NCI-H1694 (cell line): ENCODE measurements at places on chromosomes 11 and 22.

DNA sequence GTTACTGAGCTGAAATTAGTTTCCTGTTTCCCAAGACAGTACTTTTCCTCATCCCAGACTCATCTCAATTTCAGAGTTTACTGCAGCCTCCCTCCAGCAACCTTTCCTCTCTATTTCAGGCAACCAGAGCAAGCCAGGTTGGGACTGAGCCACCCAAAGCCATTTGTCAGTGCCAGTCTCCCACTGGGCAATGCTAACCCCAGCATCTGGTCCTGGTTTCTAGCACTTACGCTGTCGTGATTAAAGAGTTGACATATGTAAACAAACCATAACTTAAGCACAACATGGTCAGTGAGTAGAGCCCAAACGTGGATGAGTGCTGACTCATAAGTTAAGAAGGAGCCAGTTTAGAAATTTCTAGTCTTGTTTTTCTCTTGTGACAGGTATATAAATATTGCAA, 119.6 kb upstream of the BLID start:
- DNase-seq, result no peak

GRCh38 chr11:99020352-99021225, at the start of gene CNTN5:
TSS of gene CNTN5 (plus strand) at chr11:99020949.
- DNase-seq, result no peak

DNA sequence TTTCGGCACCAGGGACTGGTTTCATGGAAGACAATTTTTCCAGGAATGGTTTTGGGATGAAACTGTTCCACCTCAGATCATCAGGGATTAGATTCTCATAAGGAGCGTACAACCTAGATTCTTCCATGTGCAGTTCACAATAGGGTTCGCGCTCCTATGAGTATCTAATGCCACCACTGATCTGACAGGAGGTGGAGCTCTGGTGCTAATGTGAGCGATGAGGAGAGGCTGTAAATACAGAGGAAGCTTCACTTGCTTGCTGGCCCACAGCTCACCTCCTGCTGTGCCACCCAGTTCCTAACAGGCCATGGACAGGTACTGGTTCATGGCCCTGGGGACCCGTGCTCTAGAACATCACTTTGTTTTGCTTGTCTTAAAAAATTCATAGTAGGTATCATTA, 41.8 kb upstream of the AMPD3 start:
- no peak for DNase-seq

GRCh38 chr11:9808943-9809342, 145.1 kb downstream of the SWAP70 start:
- no peak for DNase-seq

DNA sequence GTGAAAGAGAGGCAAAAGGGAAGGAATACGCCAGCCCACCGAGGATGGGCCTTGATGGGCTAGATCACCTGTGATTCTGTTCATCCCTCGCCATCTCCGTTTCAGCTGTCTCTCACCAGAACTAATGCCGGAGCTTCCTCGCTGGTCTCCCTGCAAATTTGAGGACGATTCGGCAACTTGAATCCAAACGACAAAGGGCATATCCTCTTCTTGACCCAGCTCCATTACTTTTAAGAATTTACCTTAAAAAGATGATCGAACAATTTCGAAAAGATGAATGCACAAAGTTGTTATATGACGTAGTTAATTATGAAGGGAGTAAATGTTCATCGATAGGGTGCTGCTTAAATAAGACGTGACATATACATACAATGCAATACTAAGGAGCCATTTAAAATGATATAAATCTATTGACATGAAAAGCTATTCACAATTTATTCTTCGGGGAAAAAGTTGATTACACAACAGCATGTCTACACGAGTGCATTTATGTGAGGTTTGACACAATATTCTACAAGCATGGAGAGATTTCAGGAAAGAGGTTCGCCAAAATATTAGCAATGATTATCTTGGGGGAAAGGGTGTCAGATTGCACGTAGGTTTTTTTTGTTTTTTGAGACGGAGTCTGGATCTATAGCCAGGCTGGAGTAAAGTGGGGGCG, 937 bp upstream of the FAM168A start:
- DNase-seq, result no peak

GRCh38 chr22:39598017-39598965, 27.7 kb downstream of the CACNA1I start:
- no peak for DNase-seq

DNA sequence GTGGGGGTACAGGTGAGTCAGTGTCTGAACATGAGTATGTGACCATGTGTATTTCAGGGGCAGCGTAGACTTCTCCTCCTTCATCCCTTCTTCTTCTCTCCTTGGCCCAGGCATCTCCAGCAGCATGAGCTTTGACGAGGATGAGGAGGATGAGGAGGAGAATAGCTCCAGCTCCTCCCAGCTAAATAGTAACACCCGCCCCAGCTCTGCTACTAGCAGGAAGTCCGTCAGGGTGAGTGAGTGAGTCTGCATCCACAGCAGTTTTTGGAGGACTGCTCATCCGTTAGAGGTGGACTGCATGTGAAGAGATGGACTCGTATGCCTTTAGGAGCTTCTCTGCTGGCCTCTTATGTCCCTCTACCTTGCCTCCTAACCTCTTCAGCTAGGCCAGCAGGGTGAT, 15.6 kb downstream of the TUB start:
- no peak for DNase-seq
